ENCODE measurements at places on chromosomes 11 and 22. TPM values are rescaled to one million over a fixed set of nuclear protein-coding genes. Genes with fewer than 3 reads are reported as not detected.

Gene OTOG
- not detected for total RNA-seq

Gene OR2D2
- not detected for total RNA-seq

DNA sequence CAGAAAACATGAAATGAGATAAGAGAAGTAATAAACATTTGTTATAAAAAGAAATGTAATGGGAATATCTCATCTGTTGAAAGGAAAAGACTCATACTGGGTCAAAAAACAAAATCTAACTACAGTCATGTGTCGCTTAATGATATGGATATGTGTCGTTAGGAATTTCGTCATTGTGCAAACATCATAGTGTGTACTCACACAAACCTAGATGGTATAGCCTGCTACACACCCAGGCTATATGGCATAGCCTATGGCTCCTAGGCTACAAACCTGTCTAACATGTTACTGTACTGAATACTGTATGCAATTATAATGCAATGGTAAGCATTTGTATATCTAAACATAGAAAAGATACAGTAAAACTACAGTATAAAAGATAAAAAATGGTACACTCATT is 89.8 kb upstream of the ZC3H12C start:
- DNase-seq, result no peak

DNA sequence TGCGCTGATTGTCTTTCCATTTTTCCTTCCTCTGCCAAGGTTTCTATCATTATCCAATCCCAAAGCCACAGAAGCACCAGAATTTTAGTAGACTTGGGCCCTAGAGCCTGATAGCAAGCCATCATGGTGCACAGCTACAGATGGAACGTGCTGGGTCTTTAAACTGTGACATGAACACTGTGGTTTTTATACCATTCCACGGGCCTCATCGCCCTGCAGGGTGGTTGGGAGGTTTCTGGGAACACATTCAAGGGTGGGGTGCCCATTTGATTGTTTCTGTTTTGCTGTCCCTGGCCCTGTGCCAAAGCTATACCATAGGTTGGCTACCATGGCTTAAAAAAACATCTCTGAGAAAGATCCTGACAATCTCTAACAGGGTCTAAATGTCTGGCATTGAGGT is 151.9 kb downstream of the CACNA1I start:
- DNase-seq, result no peak

- no peak for DNase-seq
Observed at GRCh38 chr11:81979448-81979847, 754.2 kb downstream of the FAM181B start.

GRCh38 chr11:69999721-70000120 is 78.4 kb upstream of the ANO1 start:
- no peak for DNase-seq

DNA sequence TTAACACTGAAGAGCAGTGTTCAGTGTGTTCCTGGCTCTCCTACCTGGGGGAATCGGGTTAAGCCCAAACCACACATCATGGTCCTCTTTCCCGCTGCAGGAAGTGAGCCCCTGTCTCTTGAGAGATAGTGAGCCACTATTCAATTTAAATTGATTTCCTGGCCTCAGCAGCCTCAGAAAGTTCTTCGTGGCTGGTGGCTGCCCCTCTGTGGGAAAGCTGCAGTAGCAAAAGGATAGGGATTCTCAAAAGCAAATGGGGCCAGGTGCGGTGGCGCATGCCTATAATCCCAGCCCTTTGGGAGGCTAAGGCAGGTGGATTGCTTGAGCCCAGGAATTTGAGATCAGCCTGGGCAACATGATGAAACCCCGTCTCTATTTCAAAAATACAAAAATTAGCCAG is 49.1 kb upstream of the CD5 start:
- no peak for DNase-seq

GRCh38 chr22:19483481-19484244 is 3.9 kb downstream of the CDC45 start:
- no peak for DNase-seq

- peak; percentile 42 for DNase-seq
Observed at GRCh38 chr11:70568814-70569617, 170.7 kb downstream of the CTTN start.
